NCI-H345 (cell line): ENCODE measurements at places on chromosomes 11 and 22.

- peak; percentile 11 for DNase-seq
These were observed 19.5 kb downstream of the BLID start for GRCh38 chr11:122096272-122097112.

GRCh38 chr11:17793642-17794170, 59.1 kb downstream of the KCNC1 start:
- no peak for DNase-seq

GRCh38 chr11:64387916-64388315, 29.0 kb downstream of the RPS6KA4 start:
- DNase-seq, result no peak

- DNase-seq, result no peak
These were observed 4.0 kb downstream of the PTDSS2 start for GRCh38 chr11:454043-454442.

DNA sequence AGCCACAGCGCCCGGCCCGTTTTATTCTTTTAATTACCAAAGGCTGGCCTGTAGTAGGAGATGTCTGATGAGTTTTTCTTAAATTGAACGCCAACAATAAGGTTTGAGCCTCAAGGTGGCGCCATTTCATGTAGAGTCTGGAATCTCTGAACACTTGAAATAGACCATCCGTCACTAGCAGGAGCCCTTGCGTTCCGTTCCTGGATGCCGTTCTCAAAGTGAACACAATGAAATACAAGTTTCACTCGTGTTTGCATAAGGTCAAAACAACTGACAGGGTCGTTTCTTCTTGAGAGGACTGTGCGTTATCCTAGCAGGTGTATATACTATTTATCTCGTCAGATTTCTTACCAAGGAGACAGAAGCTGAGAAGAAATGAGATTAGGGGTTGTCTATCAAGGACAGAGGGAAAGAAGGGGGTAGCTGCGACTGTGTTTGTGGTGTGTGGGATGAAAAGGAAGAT, 18.7 kb upstream of the SCGB1D1 start:
- DNase-seq, result peak; percentile 90

DNA sequence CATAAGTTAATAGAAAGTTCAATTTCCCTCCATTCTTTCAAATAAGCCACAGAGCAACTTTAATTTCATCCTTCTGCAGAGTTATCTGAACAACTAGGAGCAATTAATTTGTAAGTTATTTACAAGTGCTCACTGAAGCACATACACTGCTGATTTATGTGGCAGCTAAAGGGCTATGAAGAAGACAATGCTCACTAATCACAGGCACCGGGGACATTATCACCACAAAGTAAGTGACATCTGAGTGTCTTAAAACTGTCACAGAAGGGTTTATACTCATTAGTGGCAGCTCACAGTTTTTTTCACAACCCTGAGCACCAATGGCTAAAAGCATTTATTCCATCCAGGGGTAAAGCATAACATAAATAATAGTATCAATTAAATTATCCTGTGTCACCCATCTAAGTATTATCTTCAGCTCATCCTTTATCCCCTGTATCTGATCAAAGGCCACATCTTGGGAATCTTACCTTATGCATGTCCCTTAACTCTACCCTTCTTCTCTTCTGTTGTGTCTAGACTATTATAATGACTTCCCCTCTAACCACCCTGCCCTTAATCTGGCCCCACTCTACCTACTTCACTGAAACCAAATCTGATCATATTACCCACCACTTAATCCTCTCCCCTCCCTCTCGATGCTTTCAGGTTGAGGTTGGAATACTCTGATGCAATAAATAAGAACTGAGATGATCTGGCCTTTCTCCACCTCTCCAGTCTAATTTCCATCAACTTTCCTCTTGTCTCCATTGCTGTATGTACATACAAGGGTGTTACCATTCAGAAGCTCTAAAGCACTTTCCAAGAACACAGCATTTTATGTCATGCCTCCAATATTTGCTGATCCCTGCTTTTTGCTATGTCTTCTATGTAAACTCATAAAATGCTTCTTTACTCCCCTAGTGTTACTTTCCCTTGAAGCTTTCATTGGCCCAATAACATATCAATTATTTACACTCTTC, 252.7 kb downstream of the CASP12 start:
- no peak for DNase-seq

DNA sequence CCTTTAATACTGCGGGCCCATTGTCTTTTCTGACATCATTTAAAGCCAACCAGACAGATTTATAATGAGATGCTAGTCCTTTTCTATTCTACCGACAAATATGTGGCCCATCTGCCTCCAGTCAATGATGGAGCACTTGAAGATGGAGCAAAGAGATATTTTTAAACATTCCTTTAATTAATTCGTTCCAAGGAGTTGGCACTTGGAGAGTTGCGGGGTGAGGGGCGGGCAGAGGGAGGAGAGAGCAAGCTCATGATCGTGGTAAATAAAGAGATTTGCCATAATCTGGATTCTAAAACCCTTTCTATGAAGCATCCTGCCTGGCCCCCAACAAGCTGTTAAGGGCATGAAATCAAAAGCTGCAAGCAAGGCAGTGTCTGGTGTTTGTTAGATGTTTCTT, 5.0 kb downstream of the SLC1A2 start:
- no peak for DNase-seq

GRCh38 chr11:46472662-46472994, 81.1 kb upstream of the CHRM4 start:
- DNase-seq, result no peak

GRCh38 chr22:17260298-17260697, 41.1 kb upstream of the ADA2 start:
- DNase-seq, result no peak

DNA sequence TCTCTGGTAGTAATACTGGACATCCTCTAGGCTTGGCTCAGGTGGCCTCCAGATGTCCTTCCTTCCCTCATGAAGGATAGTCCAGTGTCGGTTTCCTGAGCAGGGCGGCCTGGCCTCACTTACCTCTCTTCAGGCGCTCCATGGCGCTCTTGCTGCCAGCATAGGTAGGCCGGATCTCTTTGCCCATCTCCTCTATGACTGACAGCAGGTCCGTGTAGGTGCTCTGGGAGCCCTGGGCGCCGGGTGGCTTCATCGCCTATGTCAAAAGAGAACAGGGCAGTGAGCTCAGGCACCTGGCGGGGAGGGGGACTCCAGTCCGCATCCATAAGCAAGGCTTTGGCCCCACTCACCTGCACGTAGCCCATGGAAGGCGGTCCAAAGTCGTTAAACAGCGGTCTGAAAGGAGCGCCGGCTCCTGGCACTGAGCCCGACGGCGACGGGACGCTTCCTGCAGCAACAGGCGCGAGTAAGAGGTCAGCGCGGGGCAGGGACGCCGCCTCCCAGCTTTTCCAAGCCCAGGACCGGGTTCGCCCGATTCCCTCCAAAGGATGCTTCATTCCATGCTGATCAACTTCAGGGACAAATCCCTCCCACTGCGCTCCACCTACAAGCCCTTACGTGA, 609 bp downstream of the CDK2AP2 start:
- DNase-seq, result no peak

DNA sequence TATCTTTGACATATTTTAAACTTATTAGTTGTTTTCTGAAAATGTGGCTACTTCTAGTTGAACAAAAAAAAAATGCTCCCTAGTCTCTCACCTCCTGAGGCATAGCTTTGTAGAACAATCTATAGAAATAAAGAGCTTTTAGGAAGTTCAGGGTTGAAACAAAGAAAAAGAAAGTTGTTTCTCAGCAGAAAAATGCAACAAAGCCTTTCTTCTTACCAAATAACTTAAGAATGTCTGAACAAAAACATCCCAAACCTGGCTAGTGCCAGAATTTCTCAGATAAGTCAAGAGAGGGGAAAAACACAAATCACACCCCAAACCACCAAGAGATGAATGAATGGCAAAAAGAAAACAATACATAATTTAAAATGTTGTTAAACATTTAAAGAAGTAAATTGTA, 114.1 kb downstream of the MAML2 start:
- no peak for DNase-seq

DNA sequence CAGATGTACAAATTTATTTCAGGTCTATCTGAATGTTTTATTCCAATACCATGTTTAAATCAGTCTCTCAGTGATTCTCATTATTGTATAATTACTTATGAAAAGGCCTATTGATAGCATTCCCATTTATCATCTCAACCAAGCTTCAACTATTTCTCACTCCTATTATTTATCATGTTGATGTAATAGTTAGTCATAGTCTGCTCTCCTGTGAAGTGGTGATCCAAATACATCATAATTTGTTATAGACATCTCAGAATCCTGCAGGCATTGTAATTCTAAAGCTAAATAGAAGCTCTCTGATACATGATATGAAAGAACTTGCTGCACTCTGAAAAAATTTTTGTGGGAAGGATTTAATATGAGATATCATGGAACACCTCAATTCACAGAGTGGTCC, 21.8 kb upstream of the OR8G1 start:
- no peak for DNase-seq

- DNase-seq, result no peak
These were observed 97.4 kb downstream of the RNF169 start for GRCh38 chr11:74845978-74846517.

GRCh38 chr22:36379593-36380361, 8.0 kb downstream of the MYH9 start:
- DNase-seq, result no peak

- DNase-seq, result no peak
These were observed 30.1 kb downstream of the EXT2 start for GRCh38 chr11:44125598-44125997.

DNA sequence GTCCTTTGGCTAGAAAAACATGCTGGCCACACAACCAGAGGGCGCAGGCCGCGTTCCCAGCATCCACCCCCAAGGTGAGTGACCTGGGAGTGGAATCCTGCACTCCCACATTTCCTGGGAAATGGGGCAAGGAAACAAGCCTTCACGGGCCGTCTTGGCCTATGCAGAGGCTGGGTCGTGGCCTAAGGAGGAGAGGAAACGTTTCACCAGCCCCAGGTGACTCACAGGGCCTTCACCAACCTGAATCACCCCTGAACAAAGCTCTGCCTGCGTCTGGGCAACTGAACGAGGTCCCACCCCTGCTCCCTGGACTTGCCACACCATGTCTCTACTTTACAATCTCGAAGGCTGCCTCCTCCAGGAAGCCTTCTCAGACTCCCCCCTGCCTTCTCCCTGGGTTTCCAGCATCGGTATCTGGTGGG, 13.2 kb downstream of the MYH9 start:
- no peak for DNase-seq

GRCh38 chr11:130814440-130815096, 101.7 kb downstream of the SNX19 start:
- DNase-seq, result no peak

- DNase-seq, result no peak
These were observed 39.7 kb upstream of the MMP12 start for GRCh38 chr11:102914238-102915043.

DNA sequence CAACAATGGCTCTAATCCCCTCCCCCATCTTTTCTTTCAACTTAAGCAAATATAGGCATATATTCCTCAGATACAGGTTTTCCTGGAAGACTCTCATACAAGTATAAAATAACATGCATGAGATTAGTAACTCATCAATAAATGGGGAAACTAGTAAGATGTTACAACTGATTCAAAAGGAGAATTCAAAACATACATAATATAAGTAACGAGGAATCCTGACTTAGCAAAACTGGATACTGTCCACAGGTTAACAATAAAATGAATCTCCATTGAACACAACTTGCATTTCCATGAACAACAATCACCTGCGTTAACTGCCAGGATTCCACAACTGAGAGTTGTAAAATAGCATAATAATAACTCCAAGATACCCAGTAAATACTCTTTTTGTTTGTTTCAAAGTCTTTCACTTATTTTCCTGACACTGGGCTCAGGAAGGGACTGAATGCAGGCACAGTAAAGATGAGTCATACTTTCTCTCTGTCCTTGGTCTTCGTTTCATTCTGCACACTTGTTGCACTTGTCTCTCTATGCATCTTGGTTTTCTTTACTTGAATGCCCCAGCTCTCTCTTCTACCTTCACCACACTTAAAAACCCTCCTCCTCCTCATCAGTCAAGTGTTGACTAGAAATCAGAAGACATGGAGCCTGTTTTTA, 8.1 kb downstream of the APIP start:
- DNase-seq, result no peak

GRCh38 chr11:78651923-78652842, 77.5 kb upstream of the NARS2 start:
- no peak for DNase-seq

DNA sequence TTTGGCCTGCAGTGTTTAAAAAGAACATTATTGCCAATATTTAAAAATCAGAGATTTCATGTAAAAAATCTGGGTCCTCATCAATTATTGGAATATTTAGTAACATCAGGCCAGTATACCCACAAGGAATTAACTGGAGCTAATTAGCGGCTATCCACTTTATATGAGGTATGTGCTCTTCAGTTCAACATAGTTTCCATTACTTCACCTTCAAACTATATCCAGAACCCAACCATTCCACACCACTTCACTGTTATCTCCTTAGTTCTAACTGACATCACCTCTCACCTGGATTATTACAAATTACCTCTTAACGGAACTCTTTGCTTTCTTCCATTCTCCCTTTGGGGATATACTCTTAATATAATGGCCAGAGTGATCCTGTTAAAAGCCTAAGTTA, 64.7 kb downstream of the DENND5A start:
- no peak for DNase-seq

- no peak for DNase-seq
These were observed 79.9 kb downstream of the GRAMD1B start for GRCh38 chr11:123509737-123510578.

- DNase-seq, result no peak
These were observed 47.5 kb upstream of the C11orf87 start for GRCh38 chr11:109374441-109374840.

- no peak for DNase-seq
These were observed 41.5 kb upstream of the CCND1 start for GRCh38 chr11:69599502-69599901.

- DNase-seq, result no peak
These were observed 71.3 kb downstream of the ATXN10 start for GRCh38 chr22:45742866-45743450.

- no peak for DNase-seq
These were observed at the start of gene OR56A1 for GRCh38 chr11:6030708-6031405. TSS of gene OR56A1 (minus strand) at chr11:6030758. CDS start at chr11:6027692, 3,066 bp downstream.

- DNase-seq, result no peak
These were observed 107.6 kb downstream of the CCDC34 start for GRCh38 chr11:27255447-27255828.

- DNase-seq, result no peak
These were observed 35.6 kb upstream of the EHF start for GRCh38 chr11:34585304-34585734.

DNA sequence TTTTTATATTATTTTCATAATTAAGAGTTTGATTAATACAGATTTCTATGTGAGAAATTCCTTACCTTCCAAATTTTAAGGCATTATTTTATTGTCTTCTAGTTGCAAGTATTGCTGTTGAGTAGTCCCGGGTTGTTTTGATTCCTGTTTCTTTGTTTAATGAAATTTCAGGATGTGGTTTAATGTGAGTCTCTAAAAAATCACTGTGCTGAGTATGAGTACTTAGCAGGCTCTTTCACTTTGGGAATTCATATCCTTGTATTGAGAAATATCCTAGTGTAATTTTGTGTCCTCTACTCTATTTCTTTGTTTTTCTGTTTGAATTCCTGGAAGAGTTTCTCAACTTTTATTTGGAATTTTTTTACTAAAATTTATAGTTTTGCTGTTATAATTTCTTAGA, 113.2 kb downstream of the TMEM135 start:
- no peak for DNase-seq

GRCh38 chr11:125257751-125258150, 93.2 kb downstream of the PKNOX2 start:
- DNase-seq, result no peak

- peak; percentile 38 for DNase-seq
These were observed 17.3 kb downstream of the RPUSD4 start for GRCh38 chr11:126194121-126194543.
